Activated T-cell treated with anti-CD3 and anti-CD28 coated beads, Interleukin-2, amount 50 U/mL, for 24 hours (primary cell): ENCODE measurements at places on chromosomes 4 and X.

- no peak for DNase-seq
Observed at GRCh38 chr4:152364383-152364782, 171.5 kb downstream of the FBXW7 start.

DNA sequence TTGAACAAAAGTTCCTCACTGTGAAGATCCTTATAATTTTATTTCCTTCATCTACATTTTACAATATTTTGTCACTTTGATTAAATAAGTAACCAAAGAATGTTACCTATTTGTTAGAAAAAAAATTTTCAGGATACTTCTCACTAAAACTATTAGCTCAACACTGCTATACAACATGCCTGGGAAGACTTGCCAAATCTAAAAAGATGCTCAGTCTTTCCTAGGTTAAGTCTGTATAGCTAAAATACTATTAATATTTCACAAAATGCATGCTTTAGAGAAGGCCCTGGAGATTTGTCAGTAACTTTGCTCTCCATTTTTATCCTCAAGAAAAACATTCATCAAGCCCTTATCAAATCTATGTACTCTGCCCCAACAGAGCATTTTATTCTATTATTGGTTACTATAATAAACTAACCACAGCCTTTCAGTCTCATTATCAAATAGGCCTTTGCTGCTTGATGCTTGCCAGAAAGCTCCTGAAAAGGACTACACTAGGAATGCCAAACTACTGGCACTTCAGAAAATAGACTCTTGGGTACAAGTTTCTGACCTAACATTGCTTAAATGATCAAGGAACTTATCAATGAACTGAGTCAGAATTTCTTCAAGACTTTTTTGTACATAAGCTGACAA lies 17.7 kb downstream of the NEK1 start:
- no peak for DNase-seq

DNA sequence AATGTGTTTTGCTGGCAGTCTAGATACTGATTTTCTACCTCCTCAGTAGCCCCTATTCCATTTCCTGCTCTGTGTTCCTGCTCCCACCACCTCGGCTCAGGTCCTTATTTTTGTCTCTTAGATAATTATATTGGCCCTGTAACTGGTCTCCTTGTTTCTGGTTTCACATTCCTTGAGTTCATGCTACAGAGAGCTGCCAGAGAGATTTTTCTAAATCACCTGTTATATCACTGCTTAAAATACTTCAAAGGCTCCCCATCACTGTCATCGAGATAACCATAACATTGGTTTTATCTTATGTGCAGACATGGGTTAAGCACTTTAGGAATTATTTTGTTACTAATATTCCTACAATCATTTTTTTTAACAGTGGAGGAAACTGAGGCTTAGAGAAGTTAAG lies 9.6 kb downstream of the SYNPO2 start:
- DNase-seq, result no peak

GRCh38 chr4:107619731-107620130 lies 100.3 kb downstream of the PAPSS1 start:
- no peak for DNase-seq

GRCh38 chr4:77579406-77580076 lies 26.1 kb upstream of the CXCL13 start:
- no peak for DNase-seq

DNA sequence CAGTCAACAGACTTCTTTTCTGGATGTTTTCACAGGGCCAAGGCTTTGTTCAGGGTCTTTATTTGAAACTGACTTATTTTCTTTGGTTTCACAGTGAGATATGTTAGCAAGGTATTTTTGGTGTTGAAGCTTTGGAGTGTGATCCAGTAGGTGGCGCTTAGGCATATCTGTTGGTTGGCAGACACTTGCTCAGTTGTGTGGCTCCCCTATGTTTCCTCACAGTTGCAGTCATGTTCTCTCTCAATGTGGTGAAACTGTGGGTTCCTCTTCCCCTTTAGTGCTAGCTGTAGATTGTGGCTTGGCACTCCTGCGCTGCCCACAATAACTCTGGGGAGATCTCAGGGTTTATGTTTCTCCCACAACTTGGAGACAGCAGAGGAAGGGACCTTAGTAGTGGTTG lies 460.8 kb downstream of the SLITRK2 start:
- no peak for DNase-seq

- DNase-seq, result no peak
Observed at GRCh38 chr4:186918466-186918865, 194.8 kb upstream of the FAT1 start.

DNA sequence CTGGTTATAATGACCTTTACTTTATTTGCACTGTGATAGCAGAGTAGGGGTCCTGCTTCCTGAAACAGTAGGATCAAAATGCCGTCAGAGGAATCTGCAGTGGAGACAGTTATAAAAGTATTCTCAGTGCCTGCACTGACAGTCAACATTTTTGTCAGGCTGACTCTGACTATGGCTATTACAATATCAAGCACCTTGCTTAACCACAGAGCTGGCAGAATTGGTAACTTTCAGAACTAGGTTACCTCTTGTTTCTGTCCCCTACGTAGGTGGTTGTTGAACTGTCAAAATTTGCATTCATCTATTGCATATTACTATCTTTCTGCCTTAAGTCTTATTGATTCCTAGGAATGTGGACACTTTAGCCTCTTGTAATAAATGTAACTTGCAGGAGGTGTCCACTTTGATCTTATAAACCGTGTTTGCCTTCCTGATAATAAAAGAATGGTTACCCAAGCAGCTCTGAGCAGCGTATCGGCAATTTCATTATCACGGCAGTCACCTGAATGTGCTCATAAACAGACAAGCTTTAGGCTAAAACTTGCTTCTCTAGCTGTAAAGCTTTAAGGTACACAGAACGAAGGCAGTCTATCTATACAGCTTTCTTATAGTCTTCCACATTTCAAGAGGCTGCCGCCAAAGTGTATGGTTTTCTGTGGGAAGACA lies 353.0 kb upstream of the GALNT7 start:
- DNase-seq, result no peak

DNA sequence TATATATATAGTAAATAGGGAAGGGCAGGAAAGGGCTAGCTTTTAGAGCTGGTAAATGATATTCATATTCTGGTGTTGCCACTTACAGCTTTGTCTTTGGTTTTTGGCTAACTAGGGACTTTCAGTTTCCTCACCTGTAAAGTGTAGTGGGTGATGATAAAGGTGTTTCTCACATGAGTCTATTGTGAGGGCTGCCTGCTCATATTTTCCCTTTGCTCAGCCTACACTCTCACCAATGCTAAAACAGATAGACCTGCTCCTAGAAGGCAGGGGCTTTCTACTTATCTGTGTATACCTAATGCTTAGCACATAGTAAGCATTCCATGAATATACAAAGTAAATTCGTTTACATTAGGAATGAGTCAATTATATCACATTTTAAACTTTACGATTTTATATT lies 137.2 kb upstream of the HS3ST1 start:
- no peak for DNase-seq

DNA sequence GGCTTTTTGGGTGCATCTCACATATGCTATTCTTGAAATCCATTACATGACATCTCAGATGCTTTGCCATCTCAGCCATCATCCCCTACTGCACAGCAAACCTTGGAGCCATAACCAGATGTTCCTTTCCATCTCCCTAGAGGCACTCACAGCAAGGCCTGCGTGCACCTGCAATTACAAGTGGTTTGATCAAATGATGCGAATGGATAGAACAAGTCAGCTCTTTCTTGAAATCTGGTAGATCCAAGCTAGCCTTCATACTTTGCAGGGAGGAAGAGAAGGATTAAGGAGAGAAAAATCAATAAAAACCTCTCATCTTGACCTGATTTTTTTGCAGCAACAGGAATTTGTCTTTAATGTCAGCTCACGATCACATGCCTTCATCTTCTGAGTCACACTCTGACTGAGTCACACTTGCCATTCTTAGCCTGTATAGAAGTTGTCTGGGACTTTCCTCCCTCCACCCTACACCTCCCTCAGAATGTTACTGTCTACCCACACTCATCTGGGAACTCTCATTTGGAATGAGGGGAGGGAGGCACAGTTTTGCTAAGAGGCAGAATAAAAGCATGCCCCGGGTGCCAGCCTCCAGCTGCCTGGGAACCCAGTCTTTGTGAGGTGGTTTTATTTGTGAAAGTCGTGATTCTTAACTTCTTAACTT lies 11.9 kb upstream of the TRIML1 start:
- no peak for DNase-seq

DNA sequence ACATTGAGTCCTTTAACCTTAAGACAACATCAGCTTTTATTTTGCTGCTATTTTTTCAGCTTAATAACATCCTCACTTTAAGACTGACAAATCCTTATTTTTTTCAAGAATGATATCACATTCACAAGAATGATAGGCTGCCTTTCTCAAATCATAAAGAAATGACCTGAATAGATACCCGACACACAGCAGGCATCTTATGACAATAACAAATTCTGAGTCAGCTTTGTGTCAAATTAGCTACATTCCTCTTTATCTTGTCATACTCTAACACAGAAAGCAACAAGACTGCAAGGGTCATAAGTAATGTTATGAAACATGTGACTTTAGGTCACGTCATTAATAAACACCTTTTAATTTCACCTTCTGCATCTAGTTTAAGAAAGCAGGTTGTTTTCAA lies 2387.6 kb downstream of the PCDH7 start:
- no peak for DNase-seq

- no peak for DNase-seq
Observed at GRCh38 chr4:145907390-145907789, 31.2 kb downstream of the ZNF827 start.

GRCh38 chrX:150148749-150149672 lies 210.7 kb upstream of the EOLA2 start:
- DNase-seq, result no peak

DNA sequence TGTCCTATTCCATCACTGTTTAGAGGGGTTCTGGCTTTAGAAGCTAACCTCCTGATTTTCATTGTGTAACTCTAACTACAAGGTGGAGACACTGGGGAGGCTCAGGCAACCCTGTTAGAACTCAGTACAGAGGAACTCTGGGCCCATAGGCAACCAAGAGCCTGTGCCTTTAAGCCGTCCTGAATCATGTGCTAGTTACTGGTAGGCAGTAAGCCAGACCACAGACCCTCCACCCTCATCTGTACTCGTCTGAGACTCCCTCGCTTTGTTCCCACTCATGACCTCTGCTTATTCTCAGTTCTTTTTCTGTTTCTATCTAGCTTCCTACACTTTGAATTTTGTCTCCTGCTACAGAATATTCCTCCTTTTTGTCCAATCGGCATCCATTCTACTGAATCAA lies 31.4 kb downstream of the TBC1D1 start:
- no peak for DNase-seq

DNA sequence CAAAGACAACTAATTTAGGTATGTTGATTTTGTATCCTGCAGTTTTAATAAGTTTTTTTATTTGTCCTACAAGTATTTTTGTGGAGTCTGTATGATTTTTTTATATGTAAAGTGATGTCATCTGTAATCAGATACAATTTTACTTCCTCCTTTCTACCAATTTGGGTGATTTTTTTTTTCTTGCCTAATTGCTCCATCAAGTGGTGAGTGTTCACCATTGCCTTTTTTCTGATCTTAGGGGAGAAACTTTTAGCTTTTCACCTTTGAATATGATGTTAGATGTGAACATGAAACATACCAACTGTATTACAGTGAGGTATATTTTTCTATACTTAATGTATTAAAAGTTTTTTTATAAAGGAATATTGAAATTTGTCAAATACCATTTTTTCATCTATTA lies 362.3 kb downstream of the PABPC4L start:
- DNase-seq, result no peak

GRCh38 chrX:39652336-39652735 lies 445.4 kb downstream of the BCOR start:
- DNase-seq, result no peak

DNA sequence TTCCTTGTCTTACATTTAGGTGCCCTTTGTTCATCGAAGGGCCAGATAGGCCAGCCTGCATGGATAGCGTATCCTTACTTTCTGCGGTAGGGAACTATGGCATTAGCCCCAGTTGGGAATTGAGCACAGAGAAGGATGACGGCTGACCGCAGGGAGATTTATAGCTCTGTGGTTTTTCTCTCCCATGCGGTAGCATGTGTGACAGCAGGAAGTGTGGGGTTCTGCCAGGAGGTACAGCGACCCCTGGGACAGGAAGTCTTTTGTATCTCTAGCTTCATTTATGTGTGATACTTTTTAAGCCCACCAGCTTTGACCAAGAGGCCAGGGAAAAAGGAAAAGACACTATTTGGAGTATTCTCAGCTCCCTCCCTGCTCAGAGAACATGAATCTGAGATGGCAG lies 33.1 kb downstream of the GAB3 start:
- no peak for DNase-seq

DNA sequence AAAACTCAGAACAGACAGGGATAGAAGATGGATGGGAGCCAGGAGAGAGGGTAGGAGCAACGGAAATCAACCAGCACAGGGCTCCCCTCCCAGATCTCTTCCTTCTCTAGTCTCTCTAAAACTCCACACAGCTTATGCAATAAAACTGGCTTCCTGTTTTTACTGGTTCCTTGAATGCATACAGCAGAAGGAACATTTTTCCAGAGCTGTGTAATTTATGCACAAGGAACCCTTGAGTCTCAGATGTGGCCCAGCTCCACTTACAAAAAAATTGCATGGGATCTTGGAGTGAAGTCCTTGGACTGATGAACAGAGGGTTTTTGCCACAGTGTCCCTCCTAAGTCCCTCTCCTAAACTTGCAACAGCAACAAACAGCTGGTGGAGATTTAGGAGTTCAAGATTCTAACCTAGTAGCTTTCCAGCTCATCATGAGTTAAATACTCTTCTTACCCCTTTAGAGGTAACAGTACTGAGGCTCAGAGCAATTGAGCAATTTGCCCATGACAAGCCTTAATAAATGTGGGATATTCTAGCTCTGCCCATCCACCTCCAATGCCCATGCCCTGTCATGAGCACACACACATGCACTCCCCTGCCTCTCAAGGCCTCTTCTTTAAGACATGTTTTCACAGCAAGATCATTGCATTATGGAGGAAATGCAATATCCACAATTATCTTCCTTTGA lies 18.4 kb upstream of the CC2D2A start:
- DNase-seq, result no peak

GRCh38 chrX:10884246-10884645 lies 226.9 kb upstream of the HCCS start:
- no peak for DNase-seq

- no peak for DNase-seq
Observed at GRCh38 chr4:164955107-164955805, 22.2 kb downstream of the TRIM61 start.

DNA sequence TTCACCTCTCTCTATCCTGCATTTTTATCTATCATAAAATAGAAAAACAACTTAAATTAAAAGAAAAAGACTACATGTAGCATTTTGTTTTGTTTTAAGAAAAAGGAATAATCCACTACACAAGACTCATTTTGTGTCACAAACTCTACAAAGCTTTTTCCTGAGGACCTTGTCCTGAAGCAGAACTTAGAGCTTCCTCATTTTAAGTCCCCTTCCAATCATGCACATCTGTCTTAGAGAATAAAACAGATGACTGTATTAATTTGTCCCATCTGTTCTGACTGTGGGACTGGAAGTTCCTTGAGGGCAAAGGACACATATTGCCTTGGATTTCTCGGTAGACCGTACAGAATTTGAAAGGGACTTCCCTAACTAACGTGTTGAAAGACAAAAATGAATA lies 218.5 kb downstream of the COL25A1 start:
- no peak for DNase-seq
